Suppressor macrophage treated with lipopolysaccharide for 1 hour (primary cell): ENCODE measurements at places on chromosomes 1 and 21.

- DNase-seq, result no peak
Measured at GRCh38 chr21:44706026-44706705, 5.2 kb downstream of the TSPEAR start.

GRCh38 chr1:102751111-102751510, 357.2 kb downstream of the COL11A1 start:
- DNase-seq, result no peak

DNA sequence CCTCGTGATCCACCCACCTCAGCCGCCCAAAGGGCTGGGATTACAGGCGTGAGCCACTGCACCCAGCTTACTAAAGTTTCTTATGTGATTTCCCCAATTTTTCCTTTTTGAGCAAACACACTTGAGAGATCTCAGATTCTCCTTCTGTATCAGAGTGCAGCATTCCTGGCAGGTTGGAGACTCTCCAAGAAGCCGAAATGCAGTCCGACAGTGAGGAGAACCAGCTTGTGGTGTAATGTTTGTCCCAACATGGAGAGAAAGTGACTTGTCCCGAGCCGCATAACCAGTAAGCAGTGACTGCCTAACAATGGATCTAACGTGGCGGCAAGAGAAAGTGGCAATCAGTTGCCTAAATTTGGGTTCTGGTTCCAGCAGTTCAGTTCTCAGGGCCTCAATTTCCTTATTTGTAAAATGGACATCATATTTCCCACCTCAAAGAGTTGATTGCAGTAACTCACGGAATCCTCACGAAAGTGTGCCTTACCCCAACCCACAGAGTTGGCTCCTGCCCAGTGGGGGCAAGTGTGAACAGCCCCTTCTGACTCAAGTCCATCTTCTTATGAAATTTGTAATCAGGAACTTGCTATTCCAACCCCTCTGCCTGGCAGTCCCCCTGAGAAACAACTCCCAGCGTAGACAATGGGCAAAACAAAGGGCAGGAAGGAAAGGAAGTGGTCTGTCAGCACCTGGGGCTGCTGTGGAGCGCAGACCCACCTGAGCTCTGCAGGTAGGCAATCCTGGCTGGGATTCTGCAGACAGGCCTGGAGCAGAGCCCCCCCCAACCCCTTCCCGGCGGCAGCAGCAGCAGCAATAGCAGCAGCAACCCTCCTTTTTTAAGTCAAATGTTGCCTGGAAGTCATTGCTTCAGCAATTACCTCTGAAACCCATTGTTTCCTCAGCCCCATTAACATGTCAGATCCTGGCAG, 223.6 kb upstream of the POU3F1 start:
- no peak for DNase-seq

GRCh38 chr1:7000720-7001119, 215.5 kb downstream of the CAMTA1 start:
- DNase-seq, result no peak

DNA sequence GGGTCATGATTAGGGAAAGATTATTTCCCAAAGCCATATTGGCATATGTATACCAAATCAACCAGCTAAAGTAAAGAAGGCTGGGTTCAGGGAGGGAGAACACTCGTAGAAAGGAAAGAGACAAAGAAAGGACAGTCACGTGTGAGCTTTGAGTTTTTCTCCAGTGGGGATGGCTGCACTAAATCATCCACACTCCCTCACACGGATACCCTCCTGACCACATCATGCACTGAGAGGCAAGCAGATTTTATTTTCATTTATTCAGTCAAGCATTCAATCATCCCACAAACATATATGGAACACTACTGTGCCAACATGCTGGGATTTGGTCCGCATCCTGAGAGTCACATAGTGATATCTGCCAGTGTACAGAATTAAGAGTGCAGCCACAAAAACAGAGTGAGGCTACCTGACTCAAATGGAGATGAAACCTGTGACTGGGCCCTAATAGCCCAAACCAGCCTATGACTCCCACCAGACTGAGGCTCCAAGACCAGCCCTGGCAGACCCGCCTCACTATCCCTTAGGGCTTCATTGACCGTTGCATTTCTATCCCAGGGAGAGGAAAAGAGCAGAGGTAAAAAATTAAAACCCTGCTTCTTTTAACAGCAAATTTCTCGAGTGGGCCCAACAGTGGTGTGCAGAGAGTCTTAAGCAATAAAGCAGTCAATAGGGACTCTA, 155.9 kb downstream of the BARHL2 start:
- no peak for DNase-seq

- no peak for DNase-seq
Measured at GRCh38 chr1:191255354-191256054, 777.8 kb upstream of the BRINP3 start.

DNA sequence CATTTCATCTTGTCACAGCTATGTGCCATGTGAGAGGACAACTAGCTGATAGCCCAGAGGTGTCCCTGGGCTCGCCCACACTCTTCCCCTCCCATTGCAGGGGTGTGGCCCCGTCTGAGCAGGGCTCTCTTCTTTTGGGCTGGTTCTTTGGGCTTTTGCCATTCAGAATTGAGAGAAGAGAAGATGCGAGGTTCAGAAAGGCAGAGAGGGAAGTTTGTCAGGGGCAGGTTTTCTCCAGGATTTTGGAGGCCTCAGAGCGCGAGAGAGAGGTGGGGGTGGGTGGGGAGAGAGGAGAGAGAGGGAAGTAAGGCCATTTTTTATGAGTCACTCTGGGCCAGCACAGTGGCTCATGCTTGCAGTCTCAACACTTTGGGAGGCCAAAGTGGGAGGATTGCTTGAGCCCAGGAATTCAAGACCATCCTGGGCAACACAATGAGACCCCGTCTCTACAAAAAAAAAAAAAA, 5.2 kb downstream of the IFI6 start:
- peak; percentile 88 for DNase-seq
